ENCODE measurements at places on chromosomes 1 and 21. TPM values are rescaled to one million over a fixed set of nuclear protein-coding genes. Genes with fewer than 3 reads are reported as not detected.

DNA sequence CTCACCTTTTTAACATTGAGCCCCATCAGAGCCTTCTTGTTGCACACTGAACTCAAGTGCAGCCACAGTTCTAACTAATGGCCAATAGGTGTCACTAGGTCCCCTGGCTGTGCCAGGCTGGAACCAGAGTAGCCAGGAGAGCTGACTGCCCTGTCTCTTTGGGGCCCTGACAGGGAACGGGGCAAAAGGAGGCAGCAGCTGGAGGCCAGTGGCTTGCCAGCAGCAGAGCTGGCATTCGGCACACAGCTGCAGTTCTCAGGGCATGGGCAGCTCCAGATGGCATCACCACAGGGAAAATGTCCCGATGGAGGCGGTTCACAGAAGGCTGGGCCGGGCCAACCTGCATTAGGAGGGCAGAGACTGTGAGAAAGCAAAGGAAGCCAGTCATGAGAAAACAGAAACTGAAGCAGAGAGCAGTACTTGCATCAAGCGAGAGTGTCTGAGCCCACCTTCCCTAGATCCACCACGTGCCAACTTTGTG lies 188.6 kb downstream of the FCRL5 start:
- peak; percentile 15 for DNase-seq

DNA sequence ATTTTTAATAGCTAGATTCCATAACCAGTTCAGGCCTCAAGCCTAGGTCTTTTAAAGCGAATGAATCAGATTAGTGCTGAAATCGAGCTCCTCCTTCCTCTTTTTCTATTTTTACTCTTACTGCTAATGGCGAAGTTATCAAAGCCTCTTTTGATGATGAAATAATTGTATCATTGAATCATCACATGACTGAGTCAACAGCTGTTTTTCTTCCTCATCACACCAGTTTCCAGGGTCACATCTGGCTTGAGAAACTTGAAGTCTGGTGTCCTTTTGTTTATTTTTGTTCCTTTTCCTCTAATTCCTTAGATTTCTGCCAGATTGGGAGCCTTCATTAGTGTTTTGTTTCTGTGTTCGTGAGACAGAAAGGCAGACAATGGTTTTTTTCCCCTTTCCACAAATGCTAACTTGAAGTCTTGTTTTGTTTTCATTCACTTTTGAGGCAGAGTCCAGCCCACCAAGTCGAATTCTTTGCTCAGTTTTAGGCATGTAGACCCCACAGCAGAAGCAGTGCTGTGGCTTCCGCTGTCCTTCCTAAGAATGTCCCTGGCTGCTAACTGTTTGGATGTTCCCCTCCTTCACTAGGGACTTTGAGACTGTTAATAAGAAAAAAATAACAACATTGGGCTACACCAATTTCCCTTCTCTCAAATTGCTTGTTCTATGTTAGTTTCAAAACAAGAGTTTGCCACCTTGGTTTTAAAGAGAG lies 51.9 kb upstream of the FMOD start:
- peak; percentile 15 for DNase-seq

Gene KANK4
- not detected for total RNA-seq

Gene INAVA
- not detected for total RNA-seq
